ENCODE measurements at places on chromosomes 2 and 18.
A peak's percentile ranks its signal among the peaks of the same experiment; 100 is the strongest.

DNA sequence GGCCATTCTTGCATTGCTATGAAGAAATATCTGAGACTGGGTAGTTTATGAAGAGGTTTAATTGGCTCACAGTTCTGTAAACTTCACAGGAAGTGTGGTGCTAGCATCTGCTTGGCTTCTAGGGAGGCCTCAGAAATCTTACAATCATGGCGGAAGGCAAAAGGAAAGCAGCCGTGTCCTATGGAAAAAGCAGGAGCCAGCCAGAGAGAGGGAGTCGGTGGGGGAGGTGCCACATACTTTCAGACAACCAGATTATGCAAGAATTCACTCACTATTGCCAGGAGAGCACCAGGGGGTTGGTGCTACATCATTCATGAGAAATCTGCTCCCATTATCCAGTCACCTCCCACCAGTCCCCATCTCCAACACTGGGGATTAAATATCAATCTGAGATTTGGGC lies 64.1 kb downstream of the CPS1 start:
- DNase-seq, result no peak

DNA sequence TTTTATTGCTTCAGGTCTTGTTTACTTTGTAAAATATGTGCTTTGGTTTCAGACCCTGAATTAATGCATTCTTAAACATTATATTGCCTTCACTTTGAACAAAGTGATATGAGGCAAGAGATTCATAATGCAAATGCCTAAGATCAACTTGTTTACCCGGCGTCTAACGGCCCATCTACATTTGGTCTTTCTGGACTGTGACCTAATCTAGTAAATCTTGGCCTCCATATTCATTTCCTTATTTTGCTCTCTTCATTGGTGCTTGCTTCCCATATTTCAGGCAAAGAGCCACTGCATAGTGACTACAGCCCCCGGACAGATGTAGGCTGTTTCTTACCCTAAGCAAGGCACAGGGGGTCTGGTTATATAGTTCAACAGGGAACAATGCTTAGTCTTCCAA lies 53.0 kb upstream of the SLC39A10 start:
- no peak for DNase-seq

- peak; percentile 39 for DNase-seq
These were observed 519 bp downstream of the TEX261 start for GRCh38 chr2:70994009-70994698.

- DNase-seq, result no peak
These were observed 12.1 kb upstream of the GBX2 start for GRCh38 chr2:236180076-236180816.

GRCh38 chr2:98453083-98453482 lies 8.4 kb downstream of the INPP4A start:
- no peak for DNase-seq

DNA sequence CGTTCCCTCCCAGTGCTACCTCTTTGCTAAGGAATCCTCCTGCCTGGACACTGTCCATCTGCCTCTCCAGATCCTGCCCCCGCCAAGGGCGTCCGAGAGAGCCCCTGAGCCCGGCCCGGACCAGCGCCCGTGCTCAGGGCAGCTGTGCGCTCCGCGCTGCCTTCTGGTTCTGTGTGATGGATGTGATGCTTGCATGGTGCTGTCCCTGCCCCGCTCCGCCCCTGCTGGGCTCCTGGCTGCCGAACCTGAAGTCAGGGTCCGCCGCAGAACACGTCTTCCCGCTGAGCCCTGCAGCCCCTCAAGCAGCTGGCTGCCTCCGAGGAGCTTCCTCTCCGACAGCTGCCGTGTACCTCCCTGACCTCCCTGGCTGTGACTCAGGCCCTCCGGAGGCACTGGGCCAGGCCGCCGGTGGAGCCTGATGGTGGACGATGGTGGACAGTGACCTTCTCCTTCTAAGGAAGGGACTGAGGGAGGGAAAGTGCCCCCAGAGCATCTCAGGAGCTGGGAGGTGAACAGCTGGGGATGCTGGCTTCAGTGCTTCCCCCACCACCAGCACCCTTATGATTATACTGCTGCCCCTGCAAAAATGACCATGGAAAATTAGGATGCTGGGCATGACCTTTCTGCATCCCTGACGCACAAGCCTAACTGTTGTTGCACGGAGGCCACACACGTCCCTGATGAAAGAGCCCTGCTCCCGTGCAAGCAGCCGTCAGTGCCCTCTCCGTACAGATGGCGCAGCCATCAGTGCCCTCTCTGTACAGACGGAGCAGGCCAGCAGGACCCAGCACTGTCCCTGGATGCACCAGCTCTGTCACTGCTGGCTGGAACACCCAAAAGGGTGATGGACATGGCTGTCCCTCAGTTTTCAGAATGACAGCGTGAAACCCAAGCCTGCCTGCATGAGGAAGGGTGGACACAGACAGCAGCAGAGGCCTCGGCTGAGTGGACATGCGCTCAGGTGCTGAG lies 99.3 kb downstream of the TPO start:
- DNase-seq, result no peak

- DNase-seq, result no peak
These were observed 35.3 kb upstream of the SOS1 start for GRCh38 chr2:39156107-39156506.

DNA sequence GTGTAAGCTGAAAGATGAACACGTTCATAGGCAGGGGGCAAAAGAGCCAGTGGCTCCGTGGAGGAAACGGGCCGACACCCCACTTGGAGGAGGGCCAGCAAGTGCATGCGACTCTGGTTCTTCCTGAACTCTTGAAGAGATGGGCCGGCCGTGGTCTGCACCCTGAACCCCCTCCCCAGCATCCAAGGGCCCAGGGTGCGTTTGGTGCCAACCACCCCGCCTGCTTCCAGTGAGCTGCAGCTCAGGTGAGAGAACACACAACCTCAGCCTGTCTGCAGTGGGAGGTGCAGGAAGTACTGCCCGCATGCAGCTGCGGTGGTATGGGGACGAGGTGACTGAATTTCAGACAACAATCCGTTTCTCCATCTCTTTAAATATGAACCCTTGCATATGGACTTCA lies 58.9 kb downstream of the ADNP2 start:
- no peak for DNase-seq

GRCh38 chr2:33784488-33784887 lies 185.4 kb upstream of the FAM98A start:
- no peak for DNase-seq

DNA sequence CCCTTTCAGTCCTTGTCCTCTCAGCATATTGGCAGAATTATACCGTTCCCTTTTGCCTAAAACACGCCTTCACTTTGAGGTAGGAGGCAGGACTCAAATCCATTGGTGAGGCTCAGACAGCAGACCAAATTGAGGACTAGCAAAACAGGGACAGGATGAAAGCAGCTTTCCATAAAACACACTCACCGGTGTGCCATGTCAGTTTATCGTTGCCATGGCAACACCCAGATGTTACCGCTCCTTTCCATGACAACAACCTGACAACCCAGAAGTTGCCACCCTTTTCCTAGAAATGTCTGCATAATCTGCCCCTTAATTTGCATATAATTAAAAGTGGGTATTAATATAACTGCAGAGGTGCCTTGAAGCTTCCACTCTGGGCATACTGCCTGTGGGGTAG lies 730.4 kb downstream of the METTL4 start:
- DNase-seq, result no peak

DNA sequence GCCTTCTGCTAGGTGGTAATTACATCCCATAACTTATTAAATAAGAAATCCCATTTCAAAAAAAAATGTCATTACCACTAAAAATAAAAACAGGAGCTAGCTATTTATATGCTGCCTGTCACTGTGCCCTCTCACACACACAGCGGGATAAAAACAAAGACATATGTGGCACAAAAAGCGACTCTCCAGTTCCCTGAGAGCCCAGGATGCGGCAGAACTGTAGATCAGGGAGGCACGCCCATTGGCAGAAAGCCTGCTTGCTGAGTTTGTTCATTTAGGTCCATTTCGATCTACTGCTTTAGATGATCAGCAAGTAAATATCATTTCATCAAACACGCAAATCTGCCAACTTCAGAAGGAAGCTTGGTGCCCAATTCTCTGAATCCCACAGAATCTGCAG lies 124.4 kb downstream of the TMEM163 start:
- DNase-seq, result no peak

- no peak for DNase-seq
These were observed 5.4 kb downstream of the GPN1 start for GRCh38 chr2:27634291-27634690.
